SJCRH30 (cell line): ENCODE measurements at places on chromosomes 3 and 15. TPM values are rescaled to one million over a fixed set of nuclear protein-coding genes. Genes with fewer than 3 reads are reported as not detected.
A peak's percentile ranks its signal among the peaks of the same experiment; 100 is the strongest.

GRCh38 chr15:50049871-50050270, 69.2 kb downstream of the ATP8B4 start:
- no peaks in the 10 kb centered on the region for H3K36me3 ChIP-seq
- no peak for DNase-seq
- no peak overlapping the region for H3K4me3 ChIP-seq
- no peaks in the 10 kb centered on the region; the same call in 1 of the 2 replicates for H3K4me1 ChIP-seq
- no peak overlapping the region for H3K27ac ChIP-seq

- H3K4me3 ChIP-seq: no peak overlapping the region
- no peaks in the 10 kb centered on the region for H3K4me1 ChIP-seq
- no peak overlapping the region for H3K27ac ChIP-seq
Observed at GRCh38 chr3:59450946-59451763, 401.3 kb upstream of the CFAP20DC start.

- no peaks in the 10 kb centered on the region for H3K4me1 ChIP-seq
- no peaks in the 10 kb centered on the region for H3K36me3 ChIP-seq
- H3K4me3 ChIP-seq: no peak overlapping the region
- no peak for DNase-seq
Observed at GRCh38 chr15:80570553-80570952, 124.6 kb upstream of the ABHD17C start.

GRCh38 chr15:63517628-63518027, 13.2 kb downstream of the USP3 start:
- no peak for DNase-seq
- H3K4me3 ChIP-seq: no peak overlapping the region
- no peak overlapping the region for H3K27ac ChIP-seq
- no peaks in the 10 kb centered on the region; the same call in 1 of the 2 replicates for H3K4me1 ChIP-seq
- no peaks in the 10 kb centered on the region for H3K36me3 ChIP-seq

GRCh38 chr3:175763948-175764347, 904.8 kb downstream of the NAALADL2 start:
- no peak overlapping the region for H3K4me3 ChIP-seq
- no peak for DNase-seq
- H3K4me1 ChIP-seq: peaks cover 5% of the 10 kb centered on the region; the same call in 1 of the 2 replicates

- no peak overlapping the region for H3K27ac ChIP-seq
- H3K27me3 ChIP-seq: no peaks in the 10 kb centered on the region
- no peak for DNase-seq
Observed at GRCh38 chr3:156038869-156039268, 81.5 kb upstream of the KCNAB1 start.

- peak; percentile 82 for DNase-seq
- no peaks in the 10 kb centered on the region for H3K36me3 ChIP-seq
- H3K27ac ChIP-seq: peak overlapping the region; percentile 56
- peaks cover 35% of the 10 kb centered on the region for H3K4me1 ChIP-seq
Observed at GRCh38 chr3:134326760-134327593, 47.3 kb downstream of the AMOTL2 start.

DNA sequence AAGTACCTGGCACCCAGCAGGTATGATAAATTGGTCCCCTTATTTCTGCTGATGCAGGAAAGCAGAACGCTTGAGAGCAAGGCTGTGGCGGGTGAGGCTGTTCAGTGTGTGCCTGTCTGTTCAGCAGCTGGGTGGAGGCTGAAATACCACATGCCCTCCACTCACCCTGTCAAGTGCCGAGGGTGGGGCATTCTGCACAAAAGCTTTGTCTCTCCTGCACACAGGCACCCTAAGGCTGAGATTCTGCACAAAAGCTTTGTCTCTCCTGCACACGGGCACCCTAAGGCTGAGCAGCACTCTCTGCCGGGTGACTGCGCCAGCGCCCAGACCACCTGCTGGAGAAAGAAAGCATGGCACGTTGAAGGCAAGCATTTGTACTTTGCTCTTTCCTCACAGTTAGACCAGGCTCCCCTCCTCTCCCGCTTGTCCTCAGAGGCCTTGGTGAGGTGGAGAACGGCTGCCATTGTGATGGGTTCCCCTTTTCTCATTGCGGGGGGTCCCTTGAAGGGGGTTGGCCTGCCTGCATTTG, 97.5 kb downstream of the BDH1 start:
- no peaks in the 10 kb centered on the region for H3K27me3 ChIP-seq
- H3K4me3 ChIP-seq: no peak overlapping the region
- H3K4me1 ChIP-seq: peaks cover 8% of the 10 kb centered on the region
- H3K36me3 ChIP-seq: no peaks in the 10 kb centered on the region

GRCh38 chr3:11907667-11908660, 61.3 kb upstream of the TAMM41 start:
- no peaks in the 10 kb centered on the region for H3K4me1 ChIP-seq
- no peaks in the 10 kb centered on the region for H3K27me3 ChIP-seq
- DNase-seq: no peak

DNA sequence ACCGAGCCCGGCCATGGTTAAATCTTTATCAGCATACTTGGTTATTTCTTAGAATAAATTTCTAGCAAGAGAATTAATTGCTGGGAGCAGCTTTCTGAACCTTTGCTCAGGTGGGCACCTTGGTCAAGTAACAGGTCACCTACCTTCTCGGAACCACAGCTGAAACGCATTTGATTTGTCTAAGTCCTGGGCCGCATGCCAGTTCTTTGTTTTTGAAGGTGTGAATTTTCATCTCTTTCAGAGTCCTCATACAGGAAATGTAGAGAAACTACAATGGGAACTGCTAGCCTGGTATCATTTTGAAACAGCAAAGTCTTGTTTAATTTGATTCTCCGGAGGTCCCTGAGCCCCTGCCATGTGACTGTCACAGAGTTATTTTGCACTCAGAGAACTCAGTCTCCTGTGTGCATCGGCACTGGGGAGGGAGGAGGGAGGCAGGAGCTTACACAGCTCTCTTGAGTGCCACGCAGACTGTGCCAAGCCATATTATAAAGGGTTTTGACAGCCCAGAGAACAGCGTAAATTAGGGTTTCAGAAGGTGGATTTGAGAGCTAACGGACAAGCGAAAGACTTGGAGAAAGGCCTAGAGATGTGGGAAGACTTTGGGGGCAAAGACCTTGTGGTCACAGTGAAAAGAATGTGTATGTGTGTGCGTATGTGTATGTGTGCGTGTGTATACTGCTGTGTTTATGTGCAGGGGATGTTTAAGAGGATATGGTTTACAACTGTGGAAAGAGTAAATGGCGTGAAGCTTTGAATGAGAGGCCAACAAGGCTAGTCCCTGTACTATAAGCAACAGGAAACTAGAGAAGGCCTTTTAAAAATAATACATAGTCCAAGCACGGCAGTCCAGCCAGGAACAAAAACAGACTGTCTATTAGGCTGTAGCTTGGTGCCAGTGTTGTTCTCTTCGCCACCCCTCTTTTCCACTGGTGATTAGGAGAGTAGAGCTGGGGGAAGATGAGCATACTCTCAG, 61.8 kb upstream of the ATP13A3 start:
- no peak overlapping the region; the same call in 1 of the 2 replicates for H3K27ac ChIP-seq
- peaks cover 18% of the 10 kb centered on the region; the same call in 1 of the 2 replicates for H3K4me1 ChIP-seq
- no peaks in the 10 kb centered on the region for H3K27me3 ChIP-seq
- DNase-seq: peak; percentile 47
- no peak overlapping the region; the same call in 1 of the 2 replicates for H3K4me3 ChIP-seq
- no peaks in the 10 kb centered on the region for H3K36me3 ChIP-seq

- H3K36me3 ChIP-seq: no peaks in the 10 kb centered on the region; the same call in 1 of the 2 replicates
- H3K4me3 ChIP-seq: no peak overlapping the region
- H3K4me1 ChIP-seq: no peaks in the 10 kb centered on the region
- H3K27ac ChIP-seq: no peak overlapping the region
- no peak for DNase-seq
Observed at GRCh38 chr3:149902498-149903139, 68.1 kb downstream of the PFN2 start.

DNA sequence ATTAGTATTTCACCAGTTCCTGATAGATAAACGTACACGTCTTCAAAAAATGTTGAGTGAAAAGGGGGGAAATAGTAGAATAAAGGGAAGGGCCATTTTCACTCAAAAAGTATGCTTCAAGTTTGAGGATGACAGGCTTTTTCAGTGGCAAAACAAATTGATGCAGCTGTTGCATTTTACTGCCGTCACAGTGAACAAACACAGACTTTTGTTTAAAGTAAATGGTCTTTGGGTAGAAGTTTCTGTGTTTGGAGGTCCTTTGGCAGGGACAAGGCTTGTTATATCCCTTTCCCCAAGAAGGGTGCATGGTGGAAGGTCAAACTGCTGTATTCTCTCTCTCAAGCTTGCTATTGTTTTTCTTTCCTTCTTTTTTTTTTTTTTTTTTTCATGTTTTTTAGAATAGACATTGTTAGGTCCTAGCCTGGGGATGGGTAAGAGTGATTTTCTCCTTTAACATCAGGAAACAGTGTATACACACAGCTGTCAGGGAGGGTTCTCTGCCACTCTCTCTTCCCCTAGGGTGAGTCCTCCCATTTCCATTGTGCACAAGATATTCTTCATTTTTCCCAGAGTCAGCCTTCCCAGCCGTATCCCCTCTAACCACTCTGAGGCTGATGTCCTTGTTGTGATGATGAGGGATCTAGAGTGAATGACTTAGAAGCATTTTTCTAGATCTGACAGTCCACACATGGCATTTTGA, 6.6 kb upstream of the SUCNR1 start:
- peak overlapping the region; percentile 93 for H3K27ac ChIP-seq
- H3K27me3 ChIP-seq: no peaks in the 10 kb centered on the region
- DNase-seq: peak; percentile 67
- H3K4me3 ChIP-seq: peak overlapping the region; percentile 30

DNA sequence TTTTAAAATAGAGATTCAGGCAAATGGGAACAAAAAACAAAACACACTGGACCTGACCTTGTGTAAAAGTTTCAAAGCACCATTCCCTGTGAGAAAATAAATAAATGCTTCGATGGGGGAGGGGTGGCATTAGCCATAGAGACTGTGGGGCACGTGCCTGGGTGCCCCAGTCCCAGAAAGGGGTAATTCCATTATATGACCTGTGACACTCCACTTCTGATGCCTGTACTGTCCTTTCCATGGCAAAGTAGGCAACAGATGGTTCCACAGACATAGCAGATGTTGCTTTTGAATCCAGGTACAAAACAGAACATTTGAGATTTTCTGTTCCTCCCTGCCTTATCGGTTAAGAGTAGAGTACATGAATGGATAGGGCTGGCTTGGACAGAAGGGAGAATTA, 3.9 kb downstream of the PHLDB2 start:
- H3K4me3 ChIP-seq: no peak overlapping the region
- H3K27ac ChIP-seq: peak overlapping the region; percentile 100
- peaks cover 45% of the 10 kb centered on the region for H3K4me1 ChIP-seq
- H3K27me3 ChIP-seq: no peaks in the 10 kb centered on the region

DNA sequence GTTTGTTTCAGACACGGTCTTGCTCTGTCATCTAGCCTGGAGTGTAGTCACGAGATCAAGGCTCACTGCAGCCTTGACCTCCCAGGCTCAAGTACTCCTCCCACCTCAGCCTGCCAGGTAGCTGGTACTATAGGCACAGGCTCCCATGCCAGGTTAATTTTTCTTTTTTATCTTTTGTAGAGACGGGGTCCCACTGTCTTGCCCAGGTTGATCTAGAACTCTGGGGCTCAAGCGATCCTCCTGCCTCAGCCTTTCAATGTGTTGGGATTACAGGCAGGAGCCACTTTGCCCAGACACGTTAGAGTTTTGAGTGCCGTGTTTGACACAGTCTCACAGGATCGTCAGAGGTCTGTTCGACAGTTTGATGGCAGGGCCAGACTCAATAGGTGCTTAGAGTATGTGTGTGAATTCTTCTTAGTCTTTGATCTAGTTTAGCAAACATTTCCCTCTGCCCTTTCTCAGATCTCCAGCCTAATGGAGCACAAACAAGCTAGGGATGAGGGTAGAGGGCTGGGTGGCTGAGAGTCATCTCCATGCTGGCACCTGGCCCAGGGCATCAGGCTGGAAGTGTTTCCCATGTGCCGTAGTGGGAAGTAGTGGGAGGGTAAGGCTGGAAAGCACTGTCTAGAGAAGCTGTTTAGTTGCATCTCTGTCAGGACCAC, 66.1 kb upstream of the DLG1 start:
- no peak overlapping the region for H3K4me3 ChIP-seq
- H3K27me3 ChIP-seq: no peaks in the 10 kb centered on the region
- no peaks in the 10 kb centered on the region for H3K36me3 ChIP-seq

DNA sequence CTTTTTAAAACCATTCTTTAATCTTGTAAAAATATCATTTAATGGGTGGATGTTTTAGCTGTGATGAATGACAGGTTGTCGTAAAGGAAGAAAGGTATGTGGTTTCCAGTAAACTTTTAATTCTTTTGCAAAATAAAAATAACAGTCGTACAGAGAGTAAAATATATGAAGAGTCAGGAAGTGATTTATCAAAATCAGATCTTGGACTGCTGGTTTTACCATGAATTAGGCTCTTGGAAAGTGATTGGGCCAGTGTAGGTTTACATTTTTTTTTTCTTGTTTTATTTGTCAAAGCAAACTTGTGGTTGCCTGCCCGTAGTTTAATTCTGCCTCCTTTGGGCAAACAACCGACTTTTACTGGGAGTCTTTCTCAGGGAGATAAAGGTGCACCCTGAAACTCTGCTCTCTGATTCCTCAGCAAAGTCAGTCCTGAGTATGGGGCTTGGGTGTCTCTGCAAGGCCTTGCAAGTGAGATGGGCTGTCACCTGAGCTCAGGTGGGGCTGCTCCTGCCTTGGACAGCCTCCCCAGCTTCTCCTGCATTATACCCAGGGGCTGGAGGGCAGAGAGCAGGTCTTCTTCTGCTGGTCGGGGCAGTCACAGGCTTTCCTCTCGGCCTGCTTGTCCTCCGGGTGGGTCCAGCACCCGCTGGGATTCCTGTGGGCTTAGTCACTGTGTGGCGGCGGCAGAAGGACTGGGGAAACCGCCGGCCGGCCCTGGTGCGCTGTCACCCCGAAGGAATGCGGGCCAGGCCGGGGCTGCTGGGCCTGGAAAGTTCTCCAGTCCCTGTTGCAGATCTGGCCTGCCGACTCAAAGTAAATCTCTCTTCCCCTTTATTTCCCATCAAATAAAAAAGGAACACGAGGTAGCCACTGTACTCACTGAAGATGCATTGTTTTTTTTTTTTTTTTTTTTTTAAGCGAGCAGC, 79.0 kb downstream of the IGF1R start:
- H3K4me1 ChIP-seq: peaks cover 32% of the 10 kb centered on the region
- H3K27ac ChIP-seq: peak overlapping the region; percentile 87
- H3K4me3 ChIP-seq: peak overlapping the region; percentile 7
- H3K27me3 ChIP-seq: no peaks in the 10 kb centered on the region

DNA sequence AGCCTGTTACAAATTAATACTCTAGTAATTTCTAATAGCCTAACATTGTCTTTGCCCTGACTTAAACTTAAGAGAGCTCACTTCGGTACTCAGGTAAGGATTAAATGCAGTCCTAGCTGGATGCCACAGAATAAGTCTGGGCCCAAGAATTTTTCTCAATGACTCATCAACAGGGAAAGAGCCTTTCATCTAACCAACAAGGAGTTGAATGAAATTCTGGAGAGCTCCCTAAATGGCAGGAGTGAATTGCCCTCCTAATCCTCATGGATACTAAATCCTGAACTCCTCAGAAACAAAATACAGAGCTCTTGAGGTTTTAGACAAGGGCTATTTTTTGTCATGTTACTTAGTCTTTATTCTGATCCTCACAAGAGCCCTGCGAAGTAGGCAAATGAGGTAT, 159.5 kb downstream of the PLCH1 start:
- no peak for DNase-seq
- no peak overlapping the region for H3K27ac ChIP-seq
- no peaks in the 10 kb centered on the region for H3K36me3 ChIP-seq
- H3K4me3 ChIP-seq: no peak overlapping the region
- H3K4me1 ChIP-seq: no peaks in the 10 kb centered on the region

Gene MKRN3
- 4.8 and 4.9 TPM in 2 replicates for total RNA-seq

Gene CCR2
- not detected in 2 replicates for total RNA-seq

Gene TYRO3
- 23.2 and 24.4 TPM in 2 replicates for total RNA-seq

Gene PIF1
- total RNA-seq: 21.6 and 22.3 TPM in 2 replicates

Gene SLC9C1
- not detected in 2 replicates for total RNA-seq

Gene CCDC174
- total RNA-seq: 11.4 and 16.6 TPM in 2 replicates

Gene GOLGA8J
- total RNA-seq: not detected in 2 replicates

Gene MESP1
- total RNA-seq: not detected in 2 replicates
